Type B pancreatic cell (in vitro differentiated cells): ENCODE measurements at places on chromosomes 6 and 20. TPM values are rescaled to one million over a fixed set of nuclear protein-coding genes. Genes with fewer than 3 reads are reported as not detected.

DNA sequence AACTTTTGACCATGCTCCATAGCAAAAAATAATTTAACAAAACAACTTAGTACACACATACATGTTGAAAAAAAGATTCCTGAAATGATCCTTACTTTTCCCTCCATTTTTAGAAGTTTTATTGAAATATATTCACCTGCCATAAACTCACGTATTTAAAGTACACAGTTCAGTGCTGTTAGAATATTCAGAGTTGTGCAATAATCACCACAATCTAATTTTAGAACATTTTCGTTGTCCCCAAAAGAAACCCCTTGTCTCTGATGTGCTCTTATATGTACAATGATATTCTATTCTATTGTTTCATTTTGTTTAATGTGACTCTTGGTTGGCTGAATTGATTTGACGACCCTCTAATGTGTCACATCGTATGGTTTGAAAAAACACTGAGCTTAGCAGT, 15.9 kb downstream of the ROS1 start:
- peaks cover 12% of the 10 kb centered on the region for H3K27me3 ChIP-seq
- H3K36me3 ChIP-seq, result no peaks in the 10 kb centered on the region
- H3K4me3 ChIP-seq, result no peak overlapping the region
- no peak for DNase-seq
- H3K27ac ChIP-seq, result no peak overlapping the region

- H3K36me3 ChIP-seq, result peaks cover 32% of the 10 kb centered on the region
- no peaks in the 10 kb centered on the region for H3K4me1 ChIP-seq
- no peak for DNase-seq
- no peaks in the 10 kb centered on the region for H3K27me3 ChIP-seq
Observed at GRCh38 chr6:83169511-83169910, 23.6 kb downstream of the PGM3 start.

Gene KCNK15
- 0.31 and 0.36 TPM in 2 replicates for total RNA-seq

DNA sequence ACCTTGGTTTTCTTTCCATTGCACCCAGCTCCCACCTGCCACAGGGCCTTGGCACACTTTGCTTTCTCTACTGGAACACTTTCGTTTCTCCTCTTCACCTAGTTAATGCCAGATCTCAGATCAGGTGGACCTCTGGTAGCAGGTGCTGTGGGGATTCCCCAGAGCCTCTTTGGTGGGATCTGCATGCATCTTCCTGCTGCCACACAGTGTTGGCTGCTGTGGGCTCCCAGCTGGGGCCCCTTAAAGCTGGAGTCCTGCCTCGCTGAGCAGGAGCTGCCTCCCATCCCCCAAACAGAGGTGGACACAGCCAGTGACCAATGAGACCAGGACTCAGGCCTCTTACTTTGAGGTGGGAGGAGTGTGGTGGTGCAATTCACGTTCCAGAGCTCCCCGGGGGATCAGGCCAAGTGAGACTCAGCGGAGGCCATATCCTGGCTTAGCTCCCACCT, 28.4 kb downstream of the CEBPB start:
- no peaks in the 10 kb centered on the region for H3K27me3 ChIP-seq
- no peak for DNase-seq
- no peak overlapping the region for H3K4me3 ChIP-seq

DNA sequence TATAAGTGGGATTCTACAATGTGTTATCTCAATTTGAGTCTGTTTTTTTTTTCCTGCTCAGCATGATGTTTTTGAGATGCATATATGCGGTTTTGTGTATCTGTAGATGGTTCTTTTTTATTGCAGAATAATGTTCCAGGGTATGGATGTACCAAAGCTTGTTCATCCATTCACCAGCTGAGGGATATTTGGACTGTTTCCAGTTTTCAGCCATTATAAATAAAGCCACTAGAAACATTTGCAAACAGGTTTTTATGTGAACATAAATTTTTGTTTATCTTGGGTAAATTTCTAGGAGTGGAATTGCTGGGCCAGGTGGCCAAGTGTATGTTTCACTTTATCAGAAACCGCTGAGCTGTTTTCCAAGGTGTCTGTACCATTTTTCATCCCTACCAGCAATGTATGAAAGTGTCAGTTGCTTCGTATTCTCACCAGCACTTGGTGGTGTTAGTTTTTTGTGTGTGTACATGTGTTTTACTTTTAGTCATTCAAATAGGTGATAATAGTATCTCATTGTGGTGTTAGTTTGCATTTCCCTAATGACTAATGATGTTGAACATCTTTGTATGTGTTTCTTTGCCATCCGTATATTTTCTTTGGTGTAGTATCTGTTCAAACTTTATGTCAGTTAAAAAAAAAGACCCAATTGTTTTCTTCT, 124.2 kb downstream of the CEBPB start:
- no peaks in the 10 kb centered on the region for H3K4me1 ChIP-seq
- no peak overlapping the region for H3K27ac ChIP-seq
- H3K4me3 ChIP-seq, result no peak overlapping the region
- H3K36me3 ChIP-seq, result no peaks in the 10 kb centered on the region
- peaks cover 8% of the 10 kb centered on the region for H3K27me3 ChIP-seq

- DNase-seq, result no peak
- peaks cover 25% of the 10 kb centered on the region for H3K4me1 ChIP-seq
- no peak overlapping the region for H3K4me3 ChIP-seq
Observed at GRCh38 chr6:186340-186965, 105.8 kb upstream of the DUSP22 start.

Gene BTBD3
- total RNA-seq, result 75.8 and 114 TPM in 2 replicates

Gene PPP1R18
- total RNA-seq, result 16.8 and 33.1 TPM in 2 replicates

Gene GPX5
- not detected in 2 replicates for total RNA-seq

GRCh38 chr20:43977252-43977651, 62.6 kb downstream of the TOX2 start:
- H3K36me3 ChIP-seq, result no peaks in the 10 kb centered on the region
- H3K27ac ChIP-seq, result no peak overlapping the region
- no peak overlapping the region for H3K4me3 ChIP-seq
- peaks cover 38% of the 10 kb centered on the region for H3K27me3 ChIP-seq
- H3K4me1 ChIP-seq, result no peaks in the 10 kb centered on the region
- DNase-seq, result no peak

Gene SYCP2
- total RNA-seq, result 0.88 and 1.6 TPM in 2 replicates
